Left renal pelvis (tissue), 4 donors: ENCODE measurements at places on chromosomes 5 and 9. TPM values are rescaled to one million over a fixed set of nuclear protein-coding genes. Genes with fewer than 3 reads are reported as not detected.

- no peak for DNase-seq
Measured at GRCh38 chr5:179354305-179354882, 9.1 kb upstream of the ADAMTS2 start.

IL9 gene
- not detected for polyA plus RNA-seq

SLC6A18 gene
- polyA plus RNA-seq = 0.11 TPM

GRCh38 chr9:3136686-3137346 is 292.9 kb upstream of the PUM3 start:
- no peak for DNase-seq

DNA sequence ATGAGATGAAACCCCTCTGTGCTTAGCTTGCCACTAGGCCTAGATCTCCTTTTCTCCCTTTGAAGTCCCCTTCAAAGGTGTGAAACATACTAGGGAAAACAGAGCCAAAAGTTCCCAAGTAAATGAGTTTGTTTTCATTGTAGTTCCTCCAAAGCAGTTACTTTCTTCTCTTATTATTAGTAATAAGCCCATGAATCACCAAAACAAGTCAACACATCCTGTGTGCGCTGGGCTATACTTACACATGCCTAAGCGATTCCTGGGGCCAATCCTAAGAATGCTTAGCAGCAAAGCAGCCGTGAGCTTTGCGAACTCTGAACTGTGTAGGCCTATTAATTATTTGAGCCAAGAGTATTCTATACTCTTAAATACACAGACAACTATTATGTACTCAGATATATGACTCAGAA is 7.6 kb downstream of the ENC1 start:
- no peak for DNase-seq

STC2 gene
- polyA plus RNA-seq = 2.1 TPM

GRCh38 chr9:133408042-133408441 is 9.8 kb downstream of the REXO4 start:
- no peak for DNase-seq

MEIKIN gene
- not detected for polyA plus RNA-seq

SH3TC2 gene
- polyA plus RNA-seq = 0.85 TPM

DNA sequence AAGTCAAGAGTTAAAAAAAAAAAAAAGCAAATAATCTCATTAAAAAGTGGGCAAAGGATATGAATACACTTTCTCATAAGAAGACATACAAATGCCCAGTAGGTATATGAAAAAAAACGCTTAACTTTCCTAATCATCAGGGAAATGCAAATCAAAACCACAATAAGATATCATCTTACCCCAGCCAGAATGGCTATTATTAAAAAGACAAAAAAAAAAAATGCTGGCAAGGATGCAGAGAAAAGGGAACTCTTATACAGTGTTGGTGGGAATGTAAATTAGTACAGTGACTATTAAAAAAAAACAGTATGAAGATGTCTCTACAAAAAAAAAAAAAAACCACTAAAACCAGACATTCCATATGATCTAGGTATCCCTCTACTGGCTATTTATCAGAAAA is 79.4 kb downstream of the LPAR1 start:
- DNase-seq = no peak

PCDHGA2 gene
- 5.0 TPM for polyA plus RNA-seq

DNA sequence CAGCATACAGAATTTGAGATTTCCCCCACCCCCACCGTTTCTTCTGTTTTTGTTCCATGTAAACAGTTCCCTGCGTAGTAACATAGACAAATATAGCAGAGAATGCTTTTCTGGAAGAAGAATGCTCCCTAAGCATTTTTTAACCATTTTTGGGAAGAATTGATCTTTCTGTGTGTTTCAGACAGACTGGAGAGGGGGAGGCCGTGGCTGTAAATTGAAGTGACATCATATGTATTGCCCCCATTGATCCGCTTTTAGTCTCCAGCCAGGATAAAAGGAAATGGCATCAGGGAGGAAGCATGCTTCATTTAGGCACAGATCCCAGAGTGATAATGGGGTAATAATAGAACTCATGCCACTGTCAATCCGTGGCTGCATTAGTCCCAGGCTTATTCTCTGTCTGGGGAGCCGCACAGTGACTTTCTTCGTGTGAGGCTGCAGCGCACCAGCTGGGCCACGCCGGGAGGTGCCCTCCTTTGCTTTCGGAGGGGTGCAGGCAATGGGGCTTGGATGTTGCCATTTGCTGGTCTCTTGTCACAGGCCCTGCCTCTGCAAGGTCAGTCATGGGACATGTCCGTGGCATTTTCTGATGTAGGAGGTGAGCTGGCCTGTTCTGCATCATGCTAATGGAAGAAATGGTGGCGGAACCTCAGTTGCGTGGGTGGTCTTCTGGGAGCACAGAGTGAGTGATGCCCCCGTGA is 261.5 kb downstream of the FANCC start:
- DNase-seq = no peak

DNA sequence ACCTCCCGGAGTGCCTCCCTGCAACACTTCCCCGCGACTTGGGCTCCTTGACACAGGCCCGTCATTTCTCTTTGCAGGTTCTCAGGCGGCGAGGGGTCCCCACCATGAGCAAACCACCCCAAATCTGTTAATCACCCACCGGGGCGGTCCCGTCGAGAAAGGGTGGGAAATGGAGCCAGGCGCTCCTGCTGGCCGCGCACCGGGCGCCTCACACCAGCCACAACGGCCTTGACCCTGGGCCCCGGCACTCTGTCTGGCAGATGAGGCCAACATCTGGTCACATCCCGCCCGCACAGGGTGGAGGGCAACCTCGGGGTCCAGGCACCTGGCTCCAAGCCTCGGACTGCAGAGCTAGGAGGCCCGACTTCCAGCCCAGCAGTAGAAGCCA is 776 bp upstream of the TERT start:
- no peak for DNase-seq

DNA sequence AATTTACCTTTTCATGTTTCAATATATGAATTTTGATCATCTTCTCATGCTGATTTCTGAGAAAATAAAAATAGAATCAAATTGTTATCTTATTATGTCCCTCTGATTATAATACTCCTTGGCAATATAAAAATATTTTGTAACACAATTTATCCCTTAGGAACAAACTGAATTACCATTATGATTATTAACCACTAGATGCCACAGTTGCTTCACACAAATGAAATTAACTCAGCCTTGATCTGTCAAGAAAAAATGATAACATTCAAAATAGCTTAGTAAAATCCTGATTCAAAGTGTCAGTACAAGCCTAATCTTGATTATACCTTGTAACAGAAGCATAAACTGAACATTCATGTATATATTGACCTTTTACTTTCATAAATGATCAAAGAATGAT is 4.8 kb upstream of the CHSY3 start:
- no peak for DNase-seq

- DNase-seq = no peak
Measured at GRCh38 chr5:35188031-35188457, 42.2 kb downstream of the PRLR start.

DNA sequence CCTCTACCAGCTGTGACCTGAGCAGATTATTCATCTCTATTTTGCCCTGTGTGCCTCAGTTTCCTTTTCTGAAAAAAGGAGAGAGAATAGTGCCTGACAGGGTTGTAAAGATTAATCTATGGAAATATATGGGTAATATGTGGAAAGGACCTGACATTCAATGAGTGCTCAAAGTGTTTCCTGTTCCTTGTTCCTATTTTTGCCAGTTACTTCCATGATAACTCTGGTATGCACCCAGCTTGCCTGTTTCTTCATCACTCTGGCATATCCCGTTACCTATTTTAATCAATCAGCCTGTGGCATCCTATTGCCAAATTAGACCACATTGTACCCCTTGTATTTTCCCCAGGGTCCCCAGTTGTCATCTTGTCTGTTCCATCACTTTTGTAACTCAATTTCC is 3.6 kb upstream of the ARAP3 start:
- DNase-seq = no peak

DNA sequence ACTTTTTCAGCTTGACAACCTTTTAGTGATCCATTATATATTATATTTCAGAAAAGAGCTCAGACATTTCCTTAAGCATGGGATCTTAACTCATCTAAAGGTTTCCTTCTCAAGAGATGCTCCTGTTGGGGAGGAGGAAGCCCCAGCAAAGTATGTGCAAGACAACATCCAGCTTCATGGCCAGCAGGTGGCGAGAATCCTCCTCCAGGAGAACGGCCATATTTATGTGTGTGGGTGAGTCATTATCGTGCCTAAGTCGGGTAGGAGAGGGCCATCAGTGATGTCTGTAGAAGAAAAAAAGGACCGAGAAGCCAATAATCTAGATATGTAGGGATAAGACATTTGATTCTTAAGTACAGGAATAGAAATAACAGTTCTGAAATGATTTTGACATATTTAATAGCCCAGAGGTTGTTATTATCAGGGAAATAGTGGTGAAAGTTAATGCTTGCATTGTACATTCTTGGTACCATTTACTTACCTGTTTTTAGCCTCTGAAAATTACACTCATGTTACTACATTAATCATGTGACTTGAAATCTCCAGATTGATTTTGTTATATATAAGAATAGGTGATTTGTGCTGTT is 28.2 kb downstream of the MTRR start:
- no peak for DNase-seq

DNA sequence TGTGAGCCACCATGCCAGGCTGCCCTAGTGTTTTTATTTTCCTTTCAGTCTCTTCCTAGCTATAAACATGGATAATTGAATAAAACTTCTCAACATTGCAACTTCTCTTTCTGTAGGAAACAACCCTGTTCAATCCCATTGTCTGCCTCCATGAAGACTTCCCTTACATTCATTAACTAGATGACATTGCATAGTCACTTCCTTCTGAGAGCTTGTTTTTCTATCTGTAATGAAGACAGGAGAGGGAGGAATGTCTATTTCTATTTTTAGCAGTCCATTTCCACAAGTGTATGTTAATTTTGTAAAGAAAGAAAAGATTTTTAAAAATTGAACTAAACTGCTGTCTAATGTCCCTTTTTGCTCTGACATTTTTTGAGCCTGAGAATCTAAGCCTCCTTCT is 55.6 kb upstream of the MELK start:
- DNase-seq = no peak

PCDHB15 gene
- polyA plus RNA-seq = 17.6 TPM

LCN15 gene
- polyA plus RNA-seq = 0.07 TPM

- no peak for DNase-seq
Measured at GRCh38 chr5:96260009-96260408, 173.0 kb downstream of the PCSK1 start.

- DNase-seq = no peak
Measured at GRCh38 chr5:150779397-150780186, 1.0 kb downstream of the SMIM3 start.

DNA sequence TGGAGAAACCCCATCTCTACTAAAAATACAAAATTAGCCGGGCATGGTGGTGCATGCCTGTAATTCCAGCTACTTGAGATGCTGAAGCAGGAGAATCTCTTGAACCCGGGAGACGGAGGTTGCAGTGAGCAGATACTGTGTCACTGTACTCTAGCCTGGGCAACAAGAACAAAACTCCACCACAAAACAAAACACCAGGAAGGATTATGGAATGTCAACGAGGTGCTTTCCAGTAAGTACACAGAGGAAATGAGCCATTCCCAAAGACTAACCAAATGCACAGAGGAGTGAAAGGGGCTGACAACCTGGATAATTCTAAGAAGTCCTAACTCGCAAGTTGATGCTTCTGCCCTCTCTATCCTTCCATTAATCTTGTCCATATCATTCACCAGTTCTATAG is 126.1 kb upstream of the RETREG1 start:
- no peak for DNase-seq

- DNase-seq = no peak
Measured at GRCh38 chr5:59366784-59367183, 526.7 kb downstream of the PDE4D start.

DNA sequence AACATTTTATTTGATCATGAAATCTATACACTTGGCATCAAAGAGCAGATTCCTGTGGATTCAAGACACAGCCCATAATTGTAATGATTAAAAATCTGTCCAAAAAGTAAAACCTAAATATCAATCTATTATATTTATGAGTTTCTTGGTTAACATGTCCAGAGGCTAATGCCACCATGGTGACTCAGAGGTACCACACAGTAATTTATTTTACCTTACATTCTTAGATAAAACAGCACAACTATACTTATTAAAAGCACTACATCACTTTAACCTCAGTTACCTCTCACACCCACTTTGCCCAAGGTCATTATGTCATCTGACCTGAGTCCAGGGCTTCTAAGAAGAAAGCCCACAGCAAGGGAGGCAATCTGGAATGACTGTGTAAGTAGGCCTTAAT is 519.2 kb downstream of the RASEF start:
- no peak for DNase-seq

LEAP2 gene
- polyA plus RNA-seq = 8.6 TPM

GRCh38 chr5:166317425-166317824 is 1974.0 kb upstream of the WWC1 start:
- DNase-seq = no peak

NTNG2 gene
- 0.40 TPM for polyA plus RNA-seq

- no peak for DNase-seq
Measured at GRCh38 chr9:4416467-4416866, 73.8 kb upstream of the SLC1A1 start.

GRCh38 chr5:14399054-14399692 is 182.4 kb upstream of the OTULINL start:
- DNase-seq = no peak

DNA sequence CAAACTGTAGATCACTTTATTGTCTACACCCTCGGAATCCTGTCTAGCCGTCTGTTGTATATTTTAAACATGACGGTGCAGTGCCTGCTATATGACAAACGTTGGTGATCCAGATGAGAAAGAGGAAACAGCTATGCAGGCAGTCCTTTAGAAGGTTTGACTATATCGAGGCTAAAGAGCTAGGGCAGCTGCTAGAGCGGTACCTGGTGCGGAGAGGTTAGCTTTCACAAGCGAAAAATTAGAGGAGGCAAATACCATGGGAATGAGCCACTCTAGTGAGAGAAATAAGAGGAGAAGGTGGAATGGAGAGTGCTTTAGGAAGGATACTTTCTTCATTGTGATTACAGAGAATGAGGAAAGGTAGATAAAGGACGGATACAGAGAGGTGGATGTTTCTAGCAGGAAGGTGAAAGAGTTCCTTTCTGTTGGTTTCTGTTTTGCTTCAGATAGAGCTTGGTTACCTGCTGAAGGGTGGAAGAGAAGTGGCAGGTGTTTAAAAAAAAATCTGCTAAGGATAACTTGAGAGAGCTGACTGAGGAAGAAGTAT is 959 bp upstream of the FBXL17 start:
- DNase-seq = no peak

NEUROG1 gene
- polyA plus RNA-seq = not detected

- no peak for DNase-seq
Measured at GRCh38 chr9:79988126-79988525, 416.4 kb downstream of the TLE4 start.

GRCh38 chr5:34586117-34586885 is 69.8 kb upstream of the RAI14 start:
- no peak for DNase-seq

GM2A gene
- 44.2 TPM for polyA plus RNA-seq

DNA sequence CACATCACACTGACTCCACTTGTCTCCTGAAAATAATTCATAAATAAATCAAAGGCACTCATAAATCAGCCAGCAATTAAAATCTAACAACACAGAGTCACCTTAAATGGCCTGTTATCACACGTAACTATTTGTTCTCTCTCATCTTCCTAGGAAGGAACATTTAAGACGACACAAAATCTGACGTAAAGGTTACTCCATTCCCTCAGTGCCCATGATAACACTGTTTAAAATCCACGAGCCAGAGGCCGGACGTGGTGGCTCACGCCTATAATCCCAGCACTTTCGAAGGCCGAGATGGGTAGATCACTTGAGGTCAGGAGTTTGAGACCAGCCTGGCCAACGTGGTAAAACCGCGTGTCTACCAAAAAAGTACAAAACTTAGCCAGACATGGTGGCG is 56.4 kb downstream of the MYO10 start:
- DNase-seq = no peak

FAM200C gene
- 14.3 TPM for polyA plus RNA-seq

GRCh38 chr5:43623048-43623680 is 20.2 kb downstream of the NNT start:
- no peak for DNase-seq

MAMDC2 gene
- polyA plus RNA-seq = 9.1 TPM
